ENCODE measurements at places on chromosomes 11 and 22. TPM values are rescaled to one million over a fixed set of nuclear protein-coding genes. Genes with fewer than 3 reads are reported as not detected.

RASSF10 gene
- not detected for total RNA-seq

DNA sequence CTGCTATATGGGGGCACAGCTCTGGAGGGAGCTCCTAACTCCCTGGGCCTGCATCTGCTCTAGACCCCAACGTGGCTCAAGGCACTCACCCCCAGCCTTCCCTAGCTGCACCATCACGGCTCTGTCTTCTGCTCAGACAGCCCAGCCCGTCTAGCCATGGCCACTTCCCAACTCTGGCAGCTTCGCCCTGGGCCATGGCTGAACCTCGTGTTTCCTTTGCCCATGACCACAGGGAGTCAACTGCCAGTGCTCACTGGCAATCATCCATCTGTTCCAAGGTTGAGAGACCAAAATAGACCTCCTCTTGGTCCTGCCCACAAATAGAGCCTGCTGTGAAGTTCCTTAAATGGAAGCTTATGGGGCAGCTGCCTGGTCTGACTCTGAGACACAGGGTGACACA is 5.4 kb downstream of the LMO1 start:
- no peaks in the 10 kb centered on the region for H3K36me3 ChIP-seq
- H3K27me3 ChIP-seq = no peaks in the 10 kb centered on the region
- no peak overlapping the region for H3K27ac ChIP-seq
- no peak overlapping the region for H3K4me3 ChIP-seq
- peaks cover 22% of the 10 kb centered on the region for H3K4me1 ChIP-seq
- no peak for DNase-seq

GRCh38 chr22:49564054-49564453 is 263.6 kb downstream of the BRD1 start:
- no peak overlapping the region for H3K4me3 ChIP-seq
- no peaks in the 10 kb centered on the region for H3K36me3 ChIP-seq
- DNase-seq = no peak
- no peaks in the 10 kb centered on the region for H3K4me1 ChIP-seq
- H3K27ac ChIP-seq = no peak overlapping the region
- H3K27me3 ChIP-seq = no peaks in the 10 kb centered on the region

DNA sequence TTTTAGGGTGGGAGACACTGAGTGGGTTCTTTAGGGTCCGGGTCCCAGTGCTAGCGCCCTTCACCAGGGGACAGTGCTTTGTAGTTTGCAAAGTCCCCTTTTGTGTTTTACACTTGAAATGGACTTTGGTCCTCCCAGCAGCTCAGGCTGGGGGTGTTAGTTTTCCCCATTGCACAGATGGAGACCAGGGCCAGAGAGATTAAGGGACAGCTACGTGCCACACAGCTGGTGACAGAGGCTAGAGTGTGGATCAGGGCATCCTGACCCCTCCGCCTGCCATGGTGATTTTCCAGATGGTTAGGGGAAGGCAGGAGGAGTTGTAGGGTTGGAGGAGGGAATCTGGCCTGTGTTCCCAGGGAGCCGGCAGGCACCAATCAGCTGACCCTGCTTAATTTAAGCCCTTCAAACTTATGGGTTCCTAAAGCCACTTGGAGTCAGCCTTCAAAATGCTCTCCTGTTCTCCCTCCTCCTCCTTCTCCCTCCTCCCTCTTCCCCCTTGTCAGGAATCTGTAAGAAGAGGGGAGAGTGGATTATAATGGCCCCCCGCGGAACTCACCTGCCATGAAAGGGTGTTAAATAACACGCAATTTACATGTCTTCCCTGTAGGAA is 22.5 kb upstream of the MPPED1 start:
- no peaks in the 10 kb centered on the region for H3K36me3 ChIP-seq
- no peak overlapping the region for H3K4me3 ChIP-seq
- no peak for DNase-seq
- no peaks in the 10 kb centered on the region for H3K27me3 ChIP-seq
- H3K4me1 ChIP-seq = no peaks in the 10 kb centered on the region
- H3K27ac ChIP-seq = no peak overlapping the region

DNA sequence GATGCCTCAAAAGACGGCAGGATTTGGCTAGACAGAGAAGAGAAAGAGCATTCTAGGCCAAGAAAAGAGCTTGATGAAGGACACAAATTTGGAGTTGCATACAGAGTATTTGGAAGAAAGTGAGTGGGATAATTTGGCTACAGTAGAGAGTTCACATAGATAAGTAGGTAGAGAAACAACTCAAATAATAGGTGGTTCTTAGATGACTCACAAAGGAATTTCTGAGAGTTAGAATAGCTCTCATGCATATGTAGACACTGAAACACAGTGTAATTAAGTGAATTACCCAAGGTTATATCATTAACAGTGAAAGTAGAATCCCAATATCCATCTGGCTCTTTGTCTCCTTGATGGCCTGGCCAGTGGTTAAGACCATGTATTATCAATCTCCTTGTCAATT is 228.6 kb upstream of the DDI1 start:
- no peak for DNase-seq
- H3K36me3 ChIP-seq = no peaks in the 10 kb centered on the region
- H3K4me1 ChIP-seq = peaks cover 6% of the 10 kb centered on the region
- no peaks in the 10 kb centered on the region for H3K27me3 ChIP-seq
- H3K27ac ChIP-seq = no peak overlapping the region

DNA sequence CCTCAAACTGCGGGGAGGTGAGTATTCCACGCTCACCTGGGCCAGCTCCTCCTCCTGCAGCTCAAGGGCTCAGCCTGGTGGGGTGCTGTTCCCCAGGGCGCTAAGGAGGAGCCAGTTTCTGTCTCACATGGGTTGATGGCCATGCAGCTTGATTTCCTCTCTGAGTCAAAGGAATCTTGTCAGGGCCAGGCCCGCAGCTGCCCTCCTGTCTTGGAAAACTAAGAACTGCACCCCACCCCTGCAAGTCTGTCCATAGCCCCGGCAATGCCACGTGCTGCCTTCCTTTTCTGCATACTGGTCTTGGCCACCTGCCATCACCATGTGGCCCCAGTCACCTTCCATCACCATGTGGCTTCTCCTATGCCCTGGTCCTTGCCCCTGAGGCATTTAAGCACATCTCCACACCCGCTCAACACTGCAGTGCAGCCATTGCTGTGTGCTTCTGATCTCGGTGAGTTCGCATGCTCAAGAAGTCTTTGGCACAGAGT is 35.2 kb upstream of the CLDN5 start:
- no peak overlapping the region for H3K27ac ChIP-seq
- no peaks in the 10 kb centered on the region for H3K27me3 ChIP-seq
- H3K4me1 ChIP-seq = no peaks in the 10 kb centered on the region
- no peaks in the 10 kb centered on the region for H3K36me3 ChIP-seq

DNA sequence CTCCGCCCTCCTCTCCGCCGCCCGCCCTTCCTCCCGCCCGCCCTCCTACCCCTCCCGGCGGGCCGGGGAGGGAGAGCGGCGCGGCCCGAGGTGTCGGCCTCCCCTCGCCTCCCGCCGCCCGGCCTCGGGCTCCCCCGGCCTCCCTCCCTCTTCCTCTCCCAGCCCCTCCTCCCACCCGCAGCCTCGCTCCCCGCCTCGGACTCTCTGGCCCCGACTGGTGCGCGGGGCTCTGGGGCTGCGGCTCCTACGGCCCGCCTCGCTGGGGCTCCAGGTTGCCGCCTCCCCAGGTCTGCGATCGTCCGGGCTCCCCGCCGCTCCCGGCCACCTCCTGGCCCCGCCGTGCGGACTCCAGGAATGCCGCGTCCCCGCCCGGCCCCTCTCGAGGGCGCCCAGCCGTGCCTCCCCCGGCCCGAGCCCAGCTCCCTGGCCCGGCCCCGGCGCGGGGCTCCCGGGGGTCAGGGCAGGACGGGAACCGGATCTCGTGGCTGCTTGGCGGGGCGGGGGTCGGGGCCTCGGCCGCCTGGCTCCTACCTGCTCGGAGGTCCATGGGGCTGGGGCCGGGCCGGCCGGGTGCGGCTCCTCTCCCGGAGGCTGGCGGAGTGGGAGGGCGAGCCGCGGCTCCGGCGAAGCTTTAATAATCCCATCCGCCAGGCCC is at the start of gene CLCF1:
Gene CLCF1, minus strand, starts transcription at position 606 of the 655 bp plus-strand sequence. Its CDS starts 59 bp downstream, at position 547.
- no peaks in the 10 kb centered on the region for H3K36me3 ChIP-seq
- no peaks in the 10 kb centered on the region for H3K27me3 ChIP-seq
- peak within 1 kb of the TSS; percentile 92 for H3K27ac ChIP-seq
- peaks cover 23% of the 10 kb centered on the region for H3K4me1 ChIP-seq
- peak within 1 kb of the TSS; percentile 76 for H3K4me3 ChIP-seq

Measured in thoracic aorta (tissue), 2 donors.